Renal pelvis (tissue), 12 donors: ENCODE measurements at places on chromosomes 5 and 9.

DNA sequence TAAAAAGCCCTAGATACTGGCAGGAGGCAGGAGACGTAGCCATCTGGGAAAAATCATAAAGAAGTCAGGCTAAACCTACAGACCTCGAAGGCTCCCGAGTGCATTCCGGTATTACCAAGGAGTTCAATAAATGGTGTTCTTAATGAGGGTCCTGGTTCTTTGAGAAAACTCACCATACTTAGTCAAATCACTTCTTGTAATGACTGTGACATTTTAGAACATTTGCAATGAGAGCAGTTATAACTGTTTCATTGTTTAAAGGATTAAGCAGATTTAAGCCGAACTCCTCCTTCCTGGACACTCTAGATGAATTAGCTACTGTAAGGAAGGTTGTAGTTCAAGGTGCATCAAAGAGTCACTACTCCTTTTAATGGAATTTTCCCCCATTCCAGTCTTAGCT is 67.8 kb downstream of the EFNA5 start:
- no peak for DNase-seq

- no peak for DNase-seq
Measured at GRCh38 chr9:87547671-87548081, 50.0 kb downstream of the DAPK1 start.

- peak; percentile 21 for DNase-seq
Measured at GRCh38 chr5:59007460-59008063, 424.7 kb downstream of the RAB3C start.

- no peak for DNase-seq
Measured at GRCh38 chr5:24183981-24184380, 460.8 kb downstream of the CDH10 start.

DNA sequence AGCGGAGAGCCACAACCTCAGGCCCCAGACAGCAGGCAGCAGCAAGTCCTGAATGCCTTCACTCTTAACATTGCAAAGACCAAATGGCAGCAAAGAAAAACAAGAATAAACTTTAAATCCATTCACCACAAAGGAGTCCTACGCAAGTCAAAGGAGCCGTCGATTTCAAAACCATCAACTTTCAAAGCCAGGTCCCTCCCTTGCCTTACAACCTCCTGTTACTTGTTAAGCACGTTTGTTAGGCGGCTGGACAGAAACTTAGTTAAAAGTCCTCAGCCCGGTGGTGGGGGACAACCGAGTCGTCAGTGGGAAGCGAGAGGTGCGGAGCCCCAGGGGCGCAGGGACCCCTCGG is 938 bp downstream of the LPAR1 start:
- DNase-seq: peak; percentile 48

DNA sequence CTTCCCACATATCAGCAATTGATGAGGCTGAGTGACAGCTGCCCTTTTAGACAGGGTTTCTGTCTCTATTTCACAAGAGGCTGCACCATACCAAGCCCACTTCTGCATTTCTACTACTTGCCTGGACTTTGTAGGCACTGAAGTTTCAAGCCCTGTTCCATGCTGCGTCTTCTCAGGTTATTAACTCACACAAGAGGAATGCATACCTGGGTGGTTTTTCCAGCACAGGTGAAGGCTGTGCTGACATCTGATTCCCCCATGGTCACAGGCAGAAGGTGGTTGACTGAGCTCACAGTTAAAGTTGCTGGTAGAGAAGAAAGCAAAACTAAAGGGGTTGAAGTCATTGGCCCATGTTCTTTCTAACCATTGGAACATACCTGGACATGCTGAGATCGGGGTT is 86.6 kb downstream of the MAMDC2 start:
- no peak for DNase-seq
